ENCODE measurements at places on chromosomes 2 and 18.

DNA sequence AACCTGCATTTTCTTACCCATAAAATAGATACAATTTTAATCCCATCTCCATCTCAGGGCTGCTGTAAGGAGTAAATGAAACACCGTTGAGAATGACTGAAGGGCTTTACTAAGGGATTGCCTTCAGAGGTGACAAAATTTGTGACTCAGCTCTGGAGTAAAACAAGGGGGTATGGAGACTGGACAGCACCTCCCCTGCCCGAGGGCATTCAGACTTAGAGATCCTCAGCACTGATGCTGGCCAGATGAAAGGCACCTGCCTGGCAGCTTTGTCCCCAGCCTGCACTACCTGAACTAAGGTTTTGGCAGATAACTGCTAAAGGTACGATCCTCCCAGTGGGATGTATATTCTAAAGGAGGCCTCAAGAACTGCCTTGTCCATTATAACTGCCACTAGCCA is 105.9 kb upstream of the STPG4 start:
- DNase-seq = no peak

DNA sequence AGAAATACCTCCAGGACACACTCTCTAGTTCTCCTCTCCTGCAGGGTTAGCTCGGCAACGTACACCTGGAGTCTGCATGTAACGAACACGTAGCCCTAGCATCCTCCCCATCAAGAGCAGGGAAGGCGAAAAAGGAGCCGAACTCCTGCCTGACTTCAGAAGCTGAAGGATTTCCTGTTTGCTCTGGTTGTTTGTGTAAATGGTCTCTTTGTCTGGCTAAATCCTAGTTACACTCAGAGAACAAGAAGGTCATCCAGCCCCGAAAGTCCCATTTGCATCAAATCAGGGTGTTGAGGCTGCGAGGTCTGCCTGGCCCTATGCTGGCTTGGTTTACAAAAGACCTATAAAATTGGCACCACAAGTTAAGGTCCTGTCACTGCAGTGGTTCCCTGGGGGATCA is 66.4 kb upstream of the POMC start:
- no peak for DNase-seq

DNA sequence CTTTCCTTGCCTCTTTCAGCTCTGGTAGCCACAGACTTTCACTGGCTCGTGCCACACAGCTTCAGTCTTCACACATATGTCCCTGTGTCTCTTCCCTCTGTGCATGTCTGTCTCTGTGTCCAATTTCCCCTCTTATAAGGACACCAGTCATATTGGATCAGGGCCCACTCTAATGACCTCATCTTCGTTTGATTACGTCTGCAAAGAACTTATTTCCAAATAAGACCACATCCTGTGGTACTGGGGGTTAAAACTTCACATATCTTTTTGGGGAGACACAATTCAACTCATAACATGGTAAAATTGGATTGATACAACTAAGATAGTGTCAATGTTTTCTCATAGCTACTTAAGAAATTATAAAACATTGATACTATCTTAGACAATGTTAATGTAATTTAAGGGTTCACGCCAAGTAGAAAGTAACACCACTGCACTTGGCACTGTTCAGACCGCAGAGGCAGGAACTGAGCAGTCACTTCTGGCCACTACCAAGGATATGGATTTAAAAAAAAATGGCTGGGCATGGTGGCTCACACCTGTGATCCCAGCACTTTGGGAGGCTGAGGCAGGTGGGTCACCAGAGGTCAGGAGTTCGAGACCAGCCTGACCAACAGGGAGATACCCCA is 119.6 kb upstream of the EPAS1 start:
- no peak for DNase-seq

DNA sequence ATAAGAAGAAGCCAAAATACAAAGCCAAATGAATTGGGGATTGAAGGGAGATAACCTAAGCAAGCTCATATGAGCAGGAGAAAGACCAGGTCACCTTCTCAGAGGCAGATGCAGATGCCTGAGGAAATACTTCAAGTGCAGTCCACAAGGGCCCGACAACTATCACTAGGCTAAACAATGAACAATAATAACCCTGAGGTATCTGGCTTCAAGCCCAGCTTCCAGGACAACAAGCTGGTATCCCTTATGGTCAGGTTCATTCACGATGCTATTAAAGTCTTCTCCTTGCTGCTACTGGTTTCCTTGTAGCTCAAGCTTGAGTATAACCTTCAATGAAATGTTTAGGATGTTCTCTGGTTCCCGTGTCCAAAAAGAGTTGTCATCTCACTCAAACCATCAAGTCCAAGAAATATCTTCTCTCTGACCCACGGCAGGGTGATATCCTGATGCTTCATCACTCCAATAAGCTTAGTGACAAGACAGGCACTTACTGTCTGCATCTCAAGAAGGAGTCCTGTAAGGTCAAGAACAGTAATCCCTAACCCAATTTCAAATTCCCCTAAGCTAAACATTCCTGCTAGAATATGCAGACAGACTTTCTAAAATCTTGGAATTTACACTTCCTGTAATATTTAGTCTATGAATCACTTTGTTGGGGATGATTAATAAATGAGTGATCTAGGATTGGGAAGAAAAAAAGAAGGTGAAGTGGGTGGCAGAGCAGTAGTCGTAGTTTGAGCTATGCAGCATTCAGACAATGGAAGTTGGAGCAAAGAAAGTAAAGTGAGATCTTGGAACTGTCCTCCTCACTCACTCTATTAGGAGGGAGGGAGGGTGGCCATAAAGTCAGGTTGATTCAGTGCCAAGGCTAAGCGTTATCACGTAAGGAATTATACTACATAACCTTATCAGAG is 33.1 kb downstream of the CHN1 start:
- DNase-seq = no peak

DNA sequence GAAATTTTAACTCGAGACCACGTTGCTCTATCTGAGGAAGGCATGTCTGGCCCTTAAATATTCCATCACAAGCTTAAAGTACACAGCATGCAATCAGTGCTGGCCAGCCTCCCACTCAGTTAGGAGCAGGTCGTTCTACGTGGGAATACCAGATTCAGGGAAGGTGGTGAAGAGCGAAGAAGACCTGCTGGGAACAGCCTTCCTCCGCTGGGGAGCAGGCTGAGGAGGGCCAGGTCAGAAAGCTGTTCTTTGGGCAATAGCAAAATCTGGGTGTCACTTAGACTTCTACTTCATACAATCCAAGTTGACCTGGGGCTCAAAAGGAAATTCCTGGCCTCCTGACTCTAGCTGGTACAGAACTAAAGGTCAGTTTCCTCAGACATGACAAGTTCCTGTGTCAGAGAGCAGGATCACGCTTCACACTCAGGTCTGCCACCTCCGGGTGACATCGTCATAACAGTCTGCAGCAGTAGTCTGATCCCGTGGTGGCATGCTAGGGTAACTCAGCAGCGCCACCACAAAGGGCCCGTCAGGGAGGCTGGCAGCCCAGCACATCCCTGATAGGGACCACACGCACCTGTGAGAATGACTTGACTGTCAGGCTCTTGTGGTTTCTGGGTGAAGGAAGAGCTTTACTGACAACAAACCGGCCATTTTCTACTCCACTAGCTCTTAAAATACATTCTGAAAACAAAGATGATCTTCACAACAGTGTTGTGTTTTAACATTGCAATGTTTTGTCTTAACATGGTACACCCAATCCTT is 35.2 kb upstream of the NAPG start:
- peak; percentile 8 for DNase-seq

- no peak for DNase-seq
Measured at GRCh38 chr2:236986524-236987330, 99.0 kb upstream of the COPS8 start.

- DNase-seq = no peak
Measured at GRCh38 chr18:45876161-45876560, 50.7 kb downstream of the SIGLEC15 start.

- DNase-seq = no peak
Measured at GRCh38 chr2:37614061-37614738, 57.2 kb downstream of the CDC42EP3 start.

- no peak for DNase-seq
Measured at GRCh38 chr2:45937990-45938389, 286.5 kb downstream of the PRKCE start.
